ENCODE measurements at places on chromosomes 1 and 21. TPM values are rescaled to one million over a fixed set of nuclear protein-coding genes. Genes with fewer than 3 reads are reported as not detected.

Gene SLC22A15
- 9.3 TPM for polyA plus RNA-seq

- no peaks in the 10 kb centered on the region for H3K4me1 ChIP-seq
- no peaks in the 10 kb centered on the region for H3K36me3 ChIP-seq
- H3K4me3 ChIP-seq: no peak overlapping the region
- DNase-seq: no peak
- H3K27ac ChIP-seq: no peak overlapping the region
- peaks cover 3% of the 10 kb centered on the region for H3K27me3 ChIP-seq
Measured at GRCh38 chr1:230465691-230466090, 39.6 kb upstream of the PGBD5 start.

GRCh38 chr1:181104790-181105133, 16.3 kb downstream of the IER5 start:
- H3K4me3 ChIP-seq: peak overlapping the region; percentile 66
- no peaks in the 10 kb centered on the region for H3K27me3 ChIP-seq
- H3K36me3 ChIP-seq: no peaks in the 10 kb centered on the region
- peaks cover 61% of the 10 kb centered on the region for H3K4me1 ChIP-seq

DNA sequence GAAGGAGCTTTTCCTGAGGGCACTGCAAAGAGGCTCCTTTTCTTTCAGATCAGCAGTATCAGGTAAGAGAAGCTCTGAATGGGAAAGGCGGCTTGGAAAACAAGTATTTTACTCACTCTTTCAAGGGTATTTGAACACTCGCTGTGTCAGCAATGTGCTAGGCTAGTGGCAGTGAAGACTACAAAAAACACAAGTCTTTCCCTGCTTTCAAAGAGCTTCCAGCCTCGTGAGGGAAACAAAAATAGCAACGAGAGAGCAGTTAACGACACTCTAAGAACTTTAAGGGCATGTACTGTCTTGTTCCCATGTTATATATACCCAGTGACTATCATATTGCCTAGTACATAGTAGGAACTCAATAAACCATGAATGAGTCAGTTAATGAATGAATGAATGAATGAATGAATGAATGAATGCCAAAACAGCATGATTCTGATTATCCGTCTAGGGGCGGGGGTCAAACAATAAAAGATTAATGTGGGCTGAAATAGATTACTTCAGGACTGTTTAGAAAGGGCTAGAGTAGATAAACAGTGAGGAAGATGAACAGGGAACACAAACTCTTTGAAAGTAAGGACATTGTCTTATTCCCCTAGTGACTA, 14.2 kb upstream of the MCOLN3 start:
- peaks cover 5% of the 10 kb centered on the region for H3K4me1 ChIP-seq
- H3K36me3 ChIP-seq: no peaks in the 10 kb centered on the region
- no peaks in the 10 kb centered on the region for H3K27me3 ChIP-seq
- H3K4me3 ChIP-seq: peak overlapping the region; percentile 84
- DNase-seq: no peak

GRCh38 chr1:117825414-117825813, 104.0 kb downstream of the GDAP2 start:
- no peaks in the 10 kb centered on the region for H3K36me3 ChIP-seq
- no peaks in the 10 kb centered on the region for H3K27me3 ChIP-seq
- H3K4me1 ChIP-seq: peaks cover 46% of the 10 kb centered on the region
- H3K27ac ChIP-seq: no peak overlapping the region
- no peak for DNase-seq

DNA sequence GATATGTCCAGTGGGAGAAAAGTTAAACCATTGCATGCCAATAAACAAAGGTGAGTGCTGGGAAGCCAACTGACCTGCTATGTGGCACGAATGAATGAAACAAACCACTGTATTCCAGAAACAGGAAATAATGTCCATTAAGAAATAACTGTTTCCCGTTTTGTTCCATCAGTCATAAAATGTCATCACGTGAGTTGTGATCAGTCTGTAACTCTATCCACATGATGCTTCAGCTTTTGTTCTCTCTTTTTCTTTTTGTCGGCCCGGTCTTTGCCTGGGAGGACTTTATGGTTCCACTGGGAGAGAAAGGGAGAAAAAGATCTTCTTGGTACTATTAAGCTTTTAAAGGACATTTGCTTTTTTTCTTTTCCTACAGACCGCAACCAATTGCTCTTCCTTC, 179.9 kb downstream of the TGFB2 start:
- no peak overlapping the region for H3K27ac ChIP-seq
- H3K4me1 ChIP-seq: no peaks in the 10 kb centered on the region
- no peak for DNase-seq
- no peak overlapping the region for H3K4me3 ChIP-seq
- no peaks in the 10 kb centered on the region for H3K36me3 ChIP-seq

Data from keratinocyte (primary cell).